Right ventricle myocardium inferior (tissue), 1 donor: ENCODE measurements at places on chromosomes 7 and 10. TPM values are rescaled to one million over a fixed set of nuclear protein-coding genes. Genes with fewer than 3 reads are reported as not detected.

DNA sequence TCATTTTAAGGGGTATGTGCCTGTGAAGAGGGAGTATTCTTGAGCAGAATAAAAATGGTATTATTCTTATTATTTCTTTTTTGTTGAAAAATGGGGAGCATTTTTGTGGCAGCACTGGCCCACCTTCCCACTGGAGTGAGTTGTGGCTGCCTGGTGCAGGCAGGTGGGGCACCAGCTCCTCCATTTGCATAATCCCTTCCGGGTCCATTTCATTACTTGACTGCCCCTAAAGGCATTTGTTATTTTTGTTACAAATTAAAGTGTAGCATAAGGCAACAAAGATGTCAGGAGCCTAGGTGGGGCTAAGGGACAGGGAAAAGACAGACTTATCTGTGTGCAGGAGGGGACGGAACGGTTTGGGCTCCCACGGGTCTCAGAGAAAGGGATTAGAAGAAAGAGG, 26.8 kb downstream of the GOLGA7B start:
- DNase-seq: no peak

- DNase-seq: no peak
Measured at GRCh38 chr10:100129424-100129823, 47.8 kb upstream of the CPN1 start.

DNA sequence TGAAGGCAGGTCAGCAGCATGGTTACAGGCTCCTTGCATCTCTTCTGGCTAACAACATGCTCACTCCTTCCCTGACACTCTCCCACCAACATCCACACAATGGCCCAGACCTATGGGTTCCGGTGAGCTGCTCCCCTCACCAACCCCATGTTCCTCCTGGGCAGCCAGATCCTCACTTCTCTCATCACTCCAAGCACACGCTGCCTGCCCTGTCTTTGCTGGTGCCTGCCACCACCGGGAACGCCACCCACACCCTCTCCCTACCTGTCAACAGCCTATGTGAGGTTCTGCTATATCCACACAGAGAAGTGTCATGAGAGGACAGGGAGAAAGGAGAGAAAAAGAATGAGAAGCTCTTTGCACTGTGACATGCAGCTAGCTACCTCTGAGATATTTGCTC, 14.6 kb downstream of the PARP12 start:
- no peak for DNase-seq

- no peak for DNase-seq
Measured at GRCh38 chr7:120444650-120445049, 171.7 kb downstream of the KCND2 start.

- no peak for DNase-seq
Measured at GRCh38 chr10:23417254-23417653, 21.6 kb upstream of the OTUD1 start.

DNA sequence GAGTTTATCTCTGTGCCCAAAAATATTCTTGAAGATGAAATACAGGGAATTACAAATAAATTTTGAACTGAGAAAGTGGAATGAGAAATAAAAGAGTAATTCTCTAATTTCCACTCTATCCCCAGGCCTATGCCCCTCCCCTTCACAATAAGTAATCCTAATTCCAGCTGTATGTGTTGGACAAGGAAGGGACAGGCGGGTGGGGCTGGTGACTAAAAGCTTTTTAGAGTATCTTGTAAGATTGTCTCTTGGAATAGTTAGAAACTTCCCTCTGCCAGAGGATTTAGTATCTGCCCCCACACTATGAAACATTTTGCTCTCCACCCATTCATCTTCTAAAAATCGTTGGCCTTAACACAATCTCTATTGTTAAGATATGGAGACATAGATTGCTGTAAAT, 199.2 kb downstream of the MBL2 start:
- DNase-seq: no peak

GRCh38 chr7:137847568-137848050, 835 bp upstream of the DGKI start:
- no peak for DNase-seq

DNA sequence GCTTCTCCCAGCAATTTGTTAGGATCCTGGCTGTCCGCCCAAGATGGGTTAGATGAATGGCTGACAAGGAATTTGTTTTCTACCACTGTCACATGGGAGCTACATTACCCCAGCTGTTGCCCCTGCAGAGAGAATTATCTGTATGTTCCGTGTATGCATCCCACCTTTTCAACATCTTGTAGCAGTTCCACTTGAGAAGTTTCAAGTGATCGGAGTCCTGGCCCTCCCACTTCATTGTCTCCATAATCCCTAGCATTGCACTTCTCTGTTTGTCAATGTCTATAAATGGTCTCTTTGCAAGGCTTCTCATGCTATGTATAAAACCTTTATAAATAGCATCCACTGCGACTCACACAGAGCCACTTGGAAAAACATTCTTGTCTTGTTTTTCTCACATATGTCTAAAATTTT, 972.5 kb downstream of the CNTNAP2 start:
- DNase-seq: no peak

CHST12 gene
- 13.5 TPM for total RNA-seq

ZP3 gene
- 0.46 TPM for total RNA-seq

DNA sequence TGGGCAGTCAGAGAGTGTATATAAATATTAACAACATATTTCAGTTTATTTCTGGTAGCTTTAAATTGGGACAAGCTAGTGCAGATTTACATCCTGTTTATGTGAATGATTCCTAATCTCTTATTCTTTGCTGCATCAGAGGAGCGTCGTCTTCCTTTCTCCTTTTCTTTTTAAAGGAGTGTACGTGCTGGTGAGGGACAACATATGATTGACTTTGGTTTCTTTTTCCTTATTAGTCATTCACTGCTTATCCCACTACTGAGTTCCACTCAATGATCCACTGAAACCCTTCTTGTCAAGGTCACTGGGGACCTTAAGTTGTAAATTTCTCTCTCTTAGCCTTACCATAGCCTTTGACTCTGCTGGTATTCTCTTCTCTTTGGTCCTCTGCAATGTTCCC, 116.3 kb downstream of the EXOC4 start:
- DNase-seq: no peak

DNA sequence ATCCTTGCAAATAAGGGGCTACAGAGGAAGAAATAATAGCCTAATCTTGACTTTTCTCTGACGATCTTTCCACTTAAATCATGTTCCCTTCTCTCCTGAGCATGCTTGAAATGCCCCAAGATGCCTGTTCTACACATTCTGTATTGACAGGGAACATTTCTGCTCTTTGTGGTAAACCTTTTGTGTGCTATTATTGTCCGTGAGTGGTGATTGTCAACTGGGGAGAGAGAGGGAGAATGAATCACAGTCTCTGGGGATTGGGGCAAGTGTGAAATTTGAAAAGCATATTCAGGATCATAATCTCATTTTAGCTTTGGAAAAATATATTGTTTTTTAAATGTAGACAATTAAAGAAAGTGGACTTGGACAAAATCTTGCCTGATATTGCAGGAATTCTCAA, 20.6 kb downstream of the UBTD1 start:
- no peak for DNase-seq

PYROXD2 gene
- total RNA-seq: 10.7 TPM

NKX2-3 gene
- total RNA-seq: not detected

DPYSL4 gene
- 24.9 TPM for total RNA-seq

DNA sequence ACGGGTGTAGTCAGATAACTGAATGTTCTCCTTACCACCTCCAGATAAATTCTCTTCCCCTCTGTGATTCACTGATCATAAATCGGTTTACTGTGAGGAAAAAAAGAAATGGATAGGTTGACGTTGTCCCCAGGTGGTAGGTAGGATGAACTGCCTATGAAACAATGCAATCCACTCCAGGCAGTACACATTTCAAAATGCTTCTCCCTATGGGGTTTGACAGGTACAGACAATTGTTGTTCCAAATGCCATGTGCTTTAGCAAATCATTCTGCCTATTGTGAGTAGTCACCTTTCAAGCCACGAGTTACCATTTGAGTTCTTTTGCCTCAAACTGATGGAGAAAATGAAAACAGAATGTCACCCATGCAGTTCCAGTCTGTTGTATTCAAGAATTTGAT, 21.8 kb downstream of the VIM start:
- no peak for DNase-seq

DNA sequence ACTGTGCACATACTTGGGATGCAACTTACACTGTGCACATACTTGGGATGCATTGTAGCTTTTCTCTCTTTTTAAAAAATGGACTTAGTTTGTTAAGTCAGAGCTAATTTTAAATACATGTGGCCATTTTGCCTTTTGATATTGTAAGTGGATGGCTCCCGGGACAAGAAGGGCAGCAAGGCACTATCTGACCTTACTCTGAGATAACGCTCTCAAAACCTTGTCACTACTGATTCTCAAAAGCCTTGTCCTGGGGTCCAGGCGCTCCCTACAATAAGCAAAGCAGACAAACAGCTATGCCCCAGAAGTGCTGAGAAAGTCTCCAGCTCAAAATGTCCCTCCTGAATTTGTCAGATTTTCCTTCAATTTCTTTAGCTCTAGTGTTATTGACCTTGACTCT, 66.9 kb upstream of the CACNB2 start:
- no peak for DNase-seq

TAS2R41 gene
- total RNA-seq: not detected

GRCh38 chr7:44867073-44867995, 18.0 kb downstream of the PURB start:
- no peak for DNase-seq

- DNase-seq: no peak
Measured at GRCh38 chr7:151060416-151061212, 1.2 kb downstream of the SLC4A2 start.

BTBD16 gene
- total RNA-seq: not detected

DNA sequence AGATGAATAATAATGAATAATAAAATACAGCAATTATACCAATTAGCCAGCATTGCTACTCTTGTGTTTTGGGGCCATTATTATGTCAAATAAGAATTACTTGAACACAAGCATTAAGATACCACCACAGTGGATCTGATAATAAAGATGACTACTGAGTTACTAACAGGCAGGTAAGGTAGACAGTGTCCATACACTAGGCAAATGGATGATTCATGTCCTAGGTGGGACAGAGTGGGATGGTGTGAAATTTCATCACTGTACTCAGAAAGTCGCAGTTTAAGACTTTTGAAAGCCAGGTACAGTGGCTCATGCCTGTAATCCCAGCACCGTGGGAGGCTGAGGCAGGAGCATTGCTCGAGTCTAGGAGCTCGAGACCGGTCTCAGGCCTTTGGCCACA, 8.7 kb upstream of the UNC5B start:
- DNase-seq: no peak

GRCh38 chr10:29980084-29980483, 79.3 kb downstream of the JCAD start:
- peak; percentile 84 for DNase-seq

- DNase-seq: no peak
Measured at GRCh38 chr7:134750083-134751062, 29.1 kb upstream of the CALD1 start.

DNA sequence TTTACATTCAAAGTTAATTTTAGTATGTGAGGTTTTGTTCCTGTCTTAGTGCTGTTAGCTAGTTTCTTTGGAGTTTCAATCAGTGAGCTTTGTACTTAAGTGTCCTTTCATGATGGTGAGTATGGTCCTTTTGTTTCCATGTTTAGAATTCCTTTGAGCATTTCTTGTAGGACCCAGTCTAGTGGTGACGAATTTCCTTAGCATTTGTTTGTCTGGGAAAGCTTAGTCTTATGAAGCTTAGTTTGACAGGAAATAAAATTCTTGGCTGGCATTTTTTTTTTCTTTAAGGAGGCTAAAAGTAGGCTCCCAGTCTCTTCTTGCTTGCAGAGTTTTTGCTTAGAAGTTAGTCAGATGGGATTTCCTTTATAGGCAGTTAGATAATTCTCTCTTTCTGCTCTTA, 209.2 kb upstream of the SEMA3C start:
- no peak for DNase-seq

GRCh38 chr7:92806496-92806895, 29.9 kb downstream of the CDK6 start:
- no peak for DNase-seq

DNA sequence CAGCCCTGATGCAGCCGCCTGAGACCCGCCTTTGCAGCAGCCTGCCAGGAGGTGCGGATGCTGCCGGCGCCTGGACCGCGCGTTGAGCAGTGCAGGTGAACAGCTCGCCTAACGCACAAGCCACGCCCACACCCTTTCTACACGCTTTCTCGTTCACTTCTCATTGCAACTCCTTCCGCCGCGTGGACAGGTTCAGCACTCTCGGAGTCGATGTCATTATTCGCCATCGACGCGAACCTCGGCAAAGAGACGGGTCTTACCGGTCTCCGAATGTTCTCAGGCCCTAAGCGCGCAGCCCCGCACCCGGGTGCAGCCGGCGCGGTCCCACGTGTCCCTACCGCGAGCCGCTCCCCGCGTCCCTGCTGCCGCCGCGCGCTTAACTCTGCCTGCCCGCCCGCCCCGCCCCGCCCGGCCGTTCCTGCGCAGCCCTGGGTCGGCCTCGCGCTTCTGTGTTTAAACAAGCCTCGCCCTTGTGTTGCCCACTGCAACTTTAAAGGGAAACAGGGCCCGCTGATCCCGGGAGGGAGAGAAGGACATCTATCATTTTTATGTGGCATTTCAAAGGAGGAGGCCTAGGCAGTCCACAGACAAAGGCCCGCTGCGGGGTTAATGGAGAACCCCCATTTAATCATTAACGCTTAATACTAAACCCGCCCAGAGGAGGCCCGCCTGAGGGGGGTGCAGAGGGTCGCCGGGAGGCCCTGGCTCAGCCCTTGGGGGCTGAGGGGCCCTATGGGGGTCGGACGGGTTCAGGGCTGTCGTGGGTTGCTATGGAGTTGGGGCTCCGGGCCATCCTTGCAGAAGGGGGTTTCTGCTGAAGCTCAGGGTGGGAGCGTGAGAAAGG, 128.5 kb downstream of the WDR11 start:
- no peak for DNase-seq

GRCh38 chr10:51590818-51591217, 108.6 kb downstream of the CSTF2T start:
- no peak for DNase-seq

GOLGA7B gene
- 0.08 TPM for total RNA-seq

GRCh38 chr10:54496852-54497251, 304.2 kb downstream of the PCDH15 start:
- DNase-seq: no peak

DNA sequence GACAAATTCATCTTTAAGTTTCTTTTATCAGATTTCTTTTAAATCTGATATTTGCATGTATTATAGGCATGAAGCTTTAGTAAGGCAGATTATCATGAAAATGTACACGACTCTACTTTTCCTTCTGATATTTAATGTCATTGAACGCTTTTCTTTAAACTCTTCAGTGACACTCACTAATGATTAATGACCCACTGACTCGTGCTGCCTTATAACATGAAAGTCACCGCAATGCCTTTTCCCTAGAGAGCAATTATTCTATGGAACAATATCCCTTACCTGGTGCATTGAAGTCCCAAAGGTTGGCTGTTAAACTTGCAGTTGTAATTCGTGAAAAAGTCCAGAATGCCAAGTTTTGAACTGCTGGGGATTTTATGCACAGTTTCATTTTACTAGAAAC, 33.4 kb upstream of the HGF start:
- no peak for DNase-seq

SNCG gene
- total RNA-seq: 24.7 TPM

SRRM3 gene
- total RNA-seq: 16.5 TPM

GRCh38 chr7:438361-438760, 81.3 kb downstream of the PDGFA start:
- DNase-seq: no peak
